CD14-positive monocyte (primary cell): ENCODE measurements at places on chromosomes 11 and 22.

- peak; percentile 31 for DNase-seq
Measured at GRCh38 chr22:46287873-46288751, 8.6 kb upstream of the GTSE1 start.

DNA sequence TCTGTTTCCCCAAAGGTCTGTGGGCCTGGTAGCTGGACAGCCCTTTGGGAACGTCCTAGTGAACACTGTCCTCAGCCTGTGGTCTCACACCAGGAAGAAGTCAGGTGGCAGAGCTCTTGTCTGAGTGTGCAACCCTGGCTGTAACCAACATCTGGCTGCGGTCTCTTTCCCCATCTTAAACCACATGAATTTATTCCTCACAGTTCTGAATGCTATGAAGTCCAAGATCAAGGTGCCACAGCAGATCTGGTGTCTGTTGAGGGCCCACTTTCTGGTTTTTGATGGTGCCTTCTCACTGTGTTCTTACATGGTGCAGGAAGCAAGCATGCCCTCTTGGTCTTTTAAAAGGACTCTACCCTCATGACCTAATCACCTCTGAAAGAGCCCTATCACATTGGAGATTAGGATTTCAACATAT is 2.7 kb downstream of the UPB1 start:
- DNase-seq: peak; percentile 52

GRCh38 chr22:44012591-44012990 is 11.5 kb upstream of the PARVB start:
- DNase-seq: no peak

DNA sequence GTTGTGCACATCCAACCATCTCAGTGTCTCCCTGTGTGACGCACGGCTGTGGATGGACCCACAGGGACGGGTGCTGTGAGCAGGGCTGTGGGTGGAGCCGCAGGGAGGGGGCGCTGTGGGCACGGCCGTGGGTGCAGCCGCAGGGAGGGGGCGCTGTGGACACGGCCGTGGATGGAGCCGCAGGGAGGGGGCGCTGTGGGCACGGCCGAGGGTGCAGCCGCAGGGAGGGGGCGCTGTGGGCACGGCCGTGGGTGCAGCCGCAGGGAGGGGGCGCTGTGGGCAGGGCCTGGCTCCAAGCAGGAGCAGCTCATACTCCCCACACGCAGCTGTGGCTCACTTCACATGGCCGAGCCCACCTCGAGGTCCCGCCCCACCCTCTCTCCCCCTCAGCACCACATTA is 6.0 kb upstream of the MAPK11 start:
- peak; percentile 82 for DNase-seq

GRCh38 chr11:67266449-67267187 is at the start of gene GRK2:
Gene GRK2, plus strand, starts transcription at chr11:67266473. Its CDS starts 227 bp downstream, at chr11:67266700.
- DNase-seq: peak; percentile 55

DNA sequence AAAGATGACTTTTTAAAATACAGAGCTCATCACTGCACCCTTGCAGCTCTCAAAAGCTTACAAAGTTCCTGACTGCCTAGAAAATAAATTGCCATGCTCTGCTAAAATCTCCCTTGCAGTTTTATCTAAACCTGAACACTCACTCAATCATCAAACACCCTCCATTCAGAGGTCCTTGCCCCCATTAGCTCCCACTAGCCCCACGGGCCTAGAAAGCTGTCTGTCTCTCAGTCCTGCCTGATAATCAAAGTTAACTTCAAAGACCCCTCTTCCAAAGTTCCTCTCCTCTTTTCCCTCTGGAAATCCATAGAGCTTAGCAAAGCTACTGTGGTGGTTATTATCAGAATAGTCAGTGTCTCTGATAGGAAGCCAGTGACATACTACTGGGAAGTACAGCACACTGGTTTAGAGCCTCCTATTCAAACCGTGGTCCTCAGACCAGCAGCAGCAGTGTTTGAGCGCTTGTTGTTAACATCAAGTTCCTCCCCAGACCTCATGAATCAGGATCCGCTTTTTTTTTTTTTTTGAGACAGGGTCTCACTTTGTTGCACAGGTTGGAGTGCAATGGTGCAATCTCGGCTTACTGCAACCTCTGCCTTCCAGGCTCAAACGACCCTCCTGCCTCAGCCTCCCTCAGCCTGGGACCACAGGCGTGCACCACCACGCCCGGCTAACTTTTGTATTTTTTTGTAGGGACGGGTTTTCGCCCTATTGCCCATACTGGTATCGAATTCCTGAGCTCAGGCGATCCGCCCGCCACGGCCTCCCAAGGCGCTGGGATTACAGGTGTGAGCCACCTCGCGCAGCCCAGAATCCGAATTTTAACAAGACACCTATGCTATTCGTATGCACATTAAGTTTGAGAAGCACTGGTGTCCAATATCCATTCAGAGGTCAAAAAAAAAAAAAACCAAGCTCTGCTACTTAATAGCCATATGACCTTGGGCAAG is 1.2 kb downstream of the NDUFC2 start:
- DNase-seq: peak; percentile 25

GRCh38 chr11:100557830-100558611 is 129.1 kb upstream of the ARHGAP42 start:
- DNase-seq: no peak

- DNase-seq: no peak
Measured at GRCh38 chr11:47607380-47607779, 13.2 kb upstream of the C1QTNF4 start.

DNA sequence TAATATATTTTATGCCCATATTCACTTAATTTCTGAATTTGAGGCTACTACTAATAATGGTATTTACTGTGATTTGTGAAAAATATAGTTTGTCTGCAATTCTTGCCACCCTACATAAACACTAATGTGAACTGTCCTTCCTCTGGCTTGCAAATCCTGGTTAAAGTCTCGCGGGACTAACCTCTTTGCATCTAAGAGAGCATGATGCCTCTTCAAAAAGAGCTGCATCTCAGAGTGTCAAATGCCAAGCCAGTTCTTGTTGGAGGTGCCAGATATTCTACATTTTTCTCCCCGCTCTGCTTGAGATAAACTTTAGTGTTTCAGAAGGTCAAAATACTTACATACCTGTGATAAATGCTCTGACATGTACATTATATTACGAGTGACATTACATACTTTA is 2.1 kb downstream of the ARHGAP42 start:
- no peak for DNase-seq

- no peak for DNase-seq
Measured at GRCh38 chr22:37775785-37776638, 31.7 kb upstream of the GCAT start.

- DNase-seq: peak; percentile 59
Measured at GRCh38 chr22:42376711-42377554, 55.3 kb downstream of the NFAM1 start.

DNA sequence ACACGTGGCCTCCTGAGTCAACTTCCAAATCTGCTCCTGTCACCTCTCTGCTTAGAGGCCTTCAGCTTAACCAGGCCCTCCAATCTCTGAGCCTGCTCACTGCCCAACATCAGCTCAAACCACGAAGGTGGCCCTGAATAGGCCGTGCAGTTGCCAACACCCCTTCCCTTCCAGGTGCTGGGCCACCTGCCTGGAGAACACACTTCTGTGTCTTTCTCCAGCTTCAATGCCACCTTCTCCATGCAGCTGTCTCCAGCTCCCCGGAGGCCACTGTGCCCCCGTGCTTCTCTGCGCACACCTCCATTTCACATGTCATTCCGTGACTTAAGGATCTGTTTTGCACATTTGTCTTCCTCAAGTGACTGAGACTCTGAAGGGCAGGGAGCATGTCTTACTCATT is 5.3 kb downstream of the RELA start:
- DNase-seq: no peak

DNA sequence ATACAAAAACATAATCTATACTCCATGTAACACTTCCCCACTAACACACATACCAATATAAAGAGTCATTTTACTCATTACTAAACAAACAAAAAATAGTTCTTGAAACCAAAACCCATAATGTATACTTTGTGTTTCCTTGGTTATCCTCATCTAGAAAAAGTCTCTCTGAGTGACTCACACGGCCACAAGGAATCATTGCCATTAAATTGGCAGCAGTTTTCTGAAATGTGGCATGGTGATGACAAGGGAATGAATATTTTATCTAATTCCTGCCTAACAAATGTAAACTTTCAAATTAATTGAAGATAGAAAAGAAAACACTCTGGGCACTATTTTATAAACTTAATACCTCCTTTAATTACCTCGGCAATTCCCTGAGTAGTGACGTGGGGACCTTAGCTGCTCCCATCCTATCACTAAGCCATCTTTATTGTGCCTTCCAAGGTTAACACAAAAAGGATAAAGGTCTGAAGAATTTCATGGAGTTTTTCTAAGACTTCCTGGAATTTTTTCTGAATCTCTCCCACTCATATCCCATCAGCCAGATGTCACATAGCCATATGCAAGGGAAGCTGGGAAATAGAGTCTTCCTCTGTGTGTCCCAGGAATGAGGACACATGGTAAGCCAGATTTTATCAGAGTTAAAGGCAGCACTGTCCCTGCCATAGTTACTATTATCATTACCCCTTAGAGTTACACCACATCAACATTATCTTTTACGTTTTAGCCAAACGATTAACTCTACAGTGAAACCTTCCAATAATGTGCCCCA is 857.2 kb upstream of the TENM4 start:
- no peak for DNase-seq

- no peak for DNase-seq
Measured at GRCh38 chr11:117772360-117772759, 24.7 kb downstream of the DSCAML1 start.

DNA sequence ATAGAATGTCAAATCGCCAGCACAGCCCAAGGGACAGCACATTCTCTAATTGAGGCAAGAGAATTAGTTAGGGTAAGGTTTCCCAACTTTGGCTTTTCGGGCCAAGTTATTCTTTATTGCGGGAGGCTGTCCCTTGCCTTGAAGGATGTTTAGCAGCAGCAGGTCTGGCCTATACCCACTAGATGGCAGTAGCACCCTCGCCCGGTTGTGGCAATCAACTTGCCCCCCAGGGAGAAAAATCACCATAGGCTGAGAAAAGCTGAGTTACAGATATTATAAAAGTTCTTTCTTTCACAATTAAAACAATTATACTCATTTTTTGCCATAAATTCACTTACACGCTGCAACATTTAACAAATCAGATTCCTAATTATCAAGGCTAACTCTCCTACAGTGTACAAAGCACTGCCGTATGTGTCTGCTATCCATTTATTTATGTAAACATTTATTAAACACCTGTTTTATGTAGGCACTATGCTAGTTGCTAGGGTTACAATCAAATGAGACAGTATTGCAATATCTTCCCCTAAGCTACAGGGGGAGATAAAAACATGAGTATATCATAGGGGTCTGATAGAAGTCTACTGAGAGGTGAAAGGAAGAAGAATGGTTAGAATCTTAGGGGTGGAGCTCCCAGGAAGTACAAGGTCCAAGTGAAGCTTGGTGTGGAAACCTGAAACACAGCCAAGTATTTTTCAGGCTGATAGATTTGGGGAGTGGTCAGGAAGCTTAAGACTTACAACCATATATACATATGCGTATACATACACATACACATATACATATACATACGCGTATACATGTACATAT is 452.3 kb downstream of the RAB38 start:
- no peak for DNase-seq

GRCh38 chr11:86800076-86800959 is at the start of gene PRSS23:
Gene PRSS23, plus strand, starts transcription at chr11:86800542. Its CDS starts 7,102 bp downstream, at chr11:86807644.
- DNase-seq: no peak

- no peak for DNase-seq
Measured at GRCh38 chr11:125402435-125402834, 93.6 kb downstream of the FEZ1 start.

DNA sequence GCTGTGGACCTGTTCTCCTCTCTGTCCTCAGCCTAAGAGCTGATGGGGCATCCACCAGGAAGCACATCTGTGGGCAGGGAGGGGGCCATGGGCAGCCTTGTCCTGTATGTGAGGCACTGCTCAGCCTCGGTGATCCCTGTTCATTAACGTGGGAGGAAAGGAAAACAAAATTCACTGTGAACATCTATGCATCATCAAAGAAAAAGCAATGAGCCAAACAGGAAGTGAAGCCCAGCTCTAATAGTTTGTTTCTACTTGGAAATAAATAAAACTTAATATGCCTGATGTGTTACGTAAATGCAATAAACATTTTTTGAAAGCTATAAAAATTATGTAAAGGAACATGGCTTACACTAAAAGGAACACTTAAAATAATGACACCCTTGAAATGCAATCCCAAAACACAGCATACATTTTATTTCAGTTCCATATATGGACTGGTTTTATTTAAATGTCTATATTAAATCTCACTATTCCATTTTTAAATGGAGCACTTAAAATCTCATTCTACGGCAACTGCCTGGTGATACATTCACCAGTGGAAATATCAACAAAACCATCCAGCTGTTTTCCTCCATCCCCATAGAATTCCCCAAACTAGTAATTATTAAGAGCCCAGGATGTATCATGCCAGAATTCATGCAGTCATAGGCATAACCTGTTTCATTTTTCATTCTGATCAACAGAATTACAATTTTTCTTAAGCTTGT is 78.3 kb downstream of the ZNF280B start:
- no peak for DNase-seq

DNA sequence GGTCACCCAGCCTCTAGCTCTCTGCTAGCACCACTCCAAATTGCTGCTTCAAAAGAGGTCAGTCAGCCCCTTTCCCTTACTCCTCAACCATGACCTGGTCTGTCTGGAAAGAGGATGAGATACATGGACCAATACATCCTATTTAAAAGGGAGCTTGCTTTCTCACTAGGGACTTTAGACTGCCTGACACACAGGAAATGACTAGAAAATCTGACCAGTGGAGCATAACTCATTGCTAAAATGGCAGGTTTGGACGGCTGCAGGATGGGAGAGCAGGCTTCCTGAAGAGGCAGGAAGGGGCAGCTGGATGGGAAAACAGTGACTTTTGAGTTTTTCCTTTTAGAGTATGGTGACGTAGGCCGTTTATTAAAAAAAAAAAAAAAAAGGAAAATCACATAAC is 25.3 kb downstream of the STIM1 start:
- DNase-seq: no peak

- DNase-seq: peak; percentile 93
Measured at GRCh38 chr11:61061081-61061826, 41.0 kb upstream of the CD5 start.

- peak; percentile 94 for DNase-seq
Measured at GRCh38 chr11:78806214-78807004, 231.7 kb upstream of the NARS2 start.
